ENCODE measurements at places on chromosomes 11 and 22. TPM values are rescaled to one million over a fixed set of nuclear protein-coding genes. Genes with fewer than 3 reads are reported as not detected.

The GRM5 gene
- total RNA-seq = 0.18 TPM

The STX5 gene
- total RNA-seq = 36.4 TPM

The RNF121 gene
- 108 TPM for total RNA-seq

The OR5P2 gene
- 0.09 TPM for total RNA-seq

The OR9G1 gene
- not detected for total RNA-seq

The TANGO2 gene
- total RNA-seq = 43.5 TPM

The PRODH gene
- total RNA-seq = under 0.01 TPM

The MIOX gene
- not detected for total RNA-seq

The LRRN4CL gene
- 0.09 TPM for total RNA-seq

The KIRREL3 gene
- not detected for total RNA-seq

The CLTCL1 gene
- 4.2 TPM for total RNA-seq

The TNNT3 gene
- not detected for total RNA-seq

The TEX12 gene
- 0.09 TPM for total RNA-seq

The KCNK4 gene
- not detected for total RNA-seq

The POU2AF3 gene
- not detected for total RNA-seq

The CPT1A gene
- total RNA-seq = 109 TPM

The APLNR gene
- total RNA-seq = under 0.01 TPM

The HBG1 gene
- not detected for total RNA-seq

The SULT4A1 gene
- total RNA-seq = 0.09 TPM

The SMTNL1 gene
- total RNA-seq = not detected

The EHF gene
- not detected for total RNA-seq

The ELF5 gene
- total RNA-seq = not detected

The MMP13 gene
- not detected for total RNA-seq

The SCGB1D2 gene
- total RNA-seq = not detected

The POU2AF1 gene
- total RNA-seq = not detected

The POU2F3 gene
- total RNA-seq = under 0.01 TPM

The LDHAL6A gene
- not detected for total RNA-seq

Measured in endothelial cell of coronary artery (primary cell).